Prostate gland (tissue), 2 donors: ENCODE measurements at places on chromosomes 13 and 19.
A peak's percentile ranks its signal among the peaks of the same experiment; 100 is the strongest.

DNA sequence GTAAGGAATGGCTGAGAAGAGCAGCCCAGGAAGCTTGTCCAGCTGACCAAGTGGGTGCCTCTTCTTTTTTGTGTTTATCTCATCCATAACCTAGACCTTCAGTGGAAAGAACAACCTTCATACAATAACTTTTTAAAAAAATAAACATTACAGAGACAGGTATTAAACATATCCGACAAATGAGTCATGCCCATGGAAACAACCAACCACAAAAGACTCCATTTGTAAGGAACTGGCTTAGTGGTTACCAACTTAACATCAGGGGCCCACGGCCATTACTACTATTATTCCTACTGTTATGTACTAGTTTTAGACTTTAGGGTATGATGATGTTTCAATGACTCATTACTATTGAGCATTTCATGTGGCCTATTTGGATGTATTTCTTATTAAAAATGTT, 191.7 kb upstream of the SERP2 start:
- DNase-seq, result no peak

DNA sequence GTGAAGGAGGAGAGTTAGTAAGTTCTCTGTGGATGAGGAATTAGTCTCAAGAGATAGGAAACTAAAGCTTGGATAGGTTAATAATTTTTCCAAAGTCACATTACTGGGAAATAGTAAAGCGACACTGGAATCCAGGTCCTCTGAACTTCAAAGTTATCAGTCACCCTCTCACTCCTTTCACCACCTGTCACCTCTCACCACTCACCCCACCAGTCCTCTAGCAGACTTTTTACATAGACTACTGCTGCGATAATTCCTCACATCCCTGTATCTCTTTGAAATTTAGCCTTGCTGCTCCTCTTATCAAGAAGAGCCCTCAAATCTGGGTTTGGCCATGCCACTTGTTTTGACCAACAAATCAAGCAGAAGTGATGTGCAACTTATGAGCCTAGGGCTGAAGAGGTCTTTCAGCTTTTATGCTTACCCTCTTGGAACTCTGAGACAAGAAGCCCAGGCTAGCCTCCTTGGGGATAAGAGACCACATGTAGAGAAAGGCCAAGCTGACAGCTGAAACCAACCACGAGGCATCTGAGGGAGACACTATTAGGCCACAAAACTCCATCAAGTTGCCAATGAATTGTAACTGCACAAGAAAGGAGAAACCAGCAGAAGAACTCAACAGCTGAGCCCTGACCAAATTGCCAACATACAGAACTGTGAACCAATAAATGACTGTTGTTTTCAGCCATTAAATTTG, 41.2 kb downstream of the STARD13 start:
- no peak for DNase-seq

DNA sequence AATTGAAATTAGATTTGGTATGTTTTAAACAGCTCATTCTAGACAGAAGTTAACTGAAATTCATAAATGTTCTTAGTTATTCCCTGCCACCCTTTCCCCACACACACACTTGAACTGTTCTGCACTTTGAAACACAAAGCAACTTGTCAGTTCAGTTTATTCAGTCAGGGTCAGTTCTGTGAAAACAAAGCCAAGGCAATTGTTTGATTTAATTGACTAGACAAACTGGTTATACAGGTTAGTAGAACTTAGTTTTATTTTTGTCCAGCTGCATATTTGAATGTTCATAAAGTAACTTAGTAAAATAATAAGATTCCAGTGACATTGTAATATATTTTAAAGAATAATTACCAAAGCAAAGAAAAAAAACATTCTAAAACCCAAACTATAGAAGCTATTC, 98.3 kb upstream of the KLF5 start:
- DNase-seq, result peak; percentile 35

- DNase-seq, result no peak
Measured at GRCh38 chr19:18543814-18544475, 572 bp upstream of the FKBP8 start.

GRCh38 chr19:6521718-6522646, 8.8 kb upstream of the TNFSF9 start:
- DNase-seq, result no peak

DNA sequence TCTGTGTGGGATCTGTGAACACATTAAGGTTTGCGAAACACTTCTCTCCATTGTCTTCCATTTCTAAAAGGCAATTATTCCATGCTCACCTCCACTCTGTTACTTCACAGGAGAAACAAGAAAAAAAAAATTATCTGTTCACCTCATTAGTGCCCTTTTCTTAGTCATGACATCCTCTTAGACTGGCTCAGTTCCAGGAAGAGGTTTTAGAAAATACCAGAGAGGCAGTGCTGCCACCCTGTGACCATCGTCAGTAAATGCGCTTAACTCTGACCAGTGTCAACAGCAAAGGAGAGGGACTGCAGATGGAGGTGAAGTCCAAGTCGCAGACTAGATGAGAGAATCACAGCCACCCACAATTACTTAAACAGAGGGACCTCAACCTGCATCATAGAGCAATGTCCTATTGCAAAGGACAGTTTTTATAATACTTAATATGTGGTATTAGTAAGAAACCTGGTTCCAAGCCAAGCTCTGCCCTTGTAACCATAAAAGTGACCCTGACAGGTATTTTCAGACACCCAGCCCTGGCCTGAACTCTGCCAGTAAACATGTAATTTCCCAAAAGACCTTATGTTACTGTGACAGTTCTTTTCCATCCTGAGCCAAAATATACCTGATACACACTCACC, 19.4 kb downstream of the CEACAM21 start:
- peak; percentile 34 for DNase-seq

DNA sequence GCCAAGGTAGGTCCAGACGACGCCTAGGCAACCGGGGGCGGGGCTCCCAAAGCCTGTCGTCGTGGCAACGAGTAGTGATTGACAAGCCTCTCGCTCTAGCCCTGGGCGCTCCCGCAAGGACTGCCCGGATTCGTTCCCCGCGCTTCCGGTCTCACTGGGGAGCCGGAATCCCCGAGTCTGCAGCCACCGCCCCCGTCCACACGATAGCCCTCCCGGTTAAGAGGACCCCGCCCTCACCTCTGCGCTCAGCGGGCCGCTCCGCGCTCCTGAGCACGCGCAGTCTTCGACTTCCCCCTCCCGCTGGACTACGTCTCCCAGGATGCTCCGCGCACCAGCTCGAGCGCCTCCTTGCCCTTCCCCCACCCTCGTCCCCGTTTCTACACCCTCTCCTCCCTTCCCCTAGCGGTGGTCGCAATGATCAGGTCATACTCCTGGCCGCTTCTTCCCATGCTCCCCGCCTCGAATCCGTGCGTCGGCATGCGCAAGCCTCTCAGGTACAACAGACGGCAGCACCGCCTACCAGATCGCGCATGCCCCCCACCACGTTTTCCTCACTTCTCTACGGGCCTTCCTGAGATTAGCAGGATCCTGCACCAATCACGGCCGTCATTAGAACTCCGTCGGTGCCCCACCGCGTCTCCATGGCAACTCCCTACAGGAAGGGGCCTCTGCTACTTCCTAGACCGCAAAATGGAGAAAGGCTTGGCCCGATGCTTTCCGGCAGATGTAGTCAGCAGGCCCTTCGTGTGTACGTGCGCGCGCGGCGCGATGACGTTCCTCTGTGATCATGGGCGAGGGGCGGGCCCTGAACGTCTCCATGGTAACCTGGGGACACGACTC, at the start of gene MZF1:
TSS of gene MZF1 (minus strand) at position 518 of the 840 bp plus-strand sequence. CDS start 1,946 bp downstream, outside the sequence.
- peak; percentile 100 for DNase-seq

DNA sequence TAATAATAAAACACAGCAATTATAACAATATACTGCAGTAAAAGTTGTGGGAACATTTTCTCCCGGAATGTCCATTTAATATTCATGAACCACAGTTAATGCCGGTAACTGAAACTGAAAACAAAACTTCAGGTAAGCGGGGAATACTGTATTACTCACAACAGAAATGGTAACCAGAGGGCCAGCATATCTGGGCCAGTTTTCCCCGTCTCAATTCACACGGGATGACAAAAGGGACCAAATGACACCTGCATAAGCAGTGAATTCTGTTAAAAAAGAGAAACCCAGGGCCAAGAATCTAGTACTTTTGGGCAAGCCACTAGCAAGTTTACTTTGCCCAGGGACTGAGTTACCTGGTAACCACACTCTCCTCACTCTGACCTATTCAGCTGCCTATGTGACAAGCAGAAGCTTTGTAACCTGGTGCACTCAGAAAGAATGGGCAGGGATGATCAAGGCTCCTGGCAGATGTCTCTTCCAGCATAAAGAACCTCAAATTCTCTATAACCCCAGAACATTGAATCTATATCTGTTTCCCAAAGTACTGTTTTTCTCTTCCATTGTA, 1171.2 kb downstream of the DIAPH3 start:
- no peak for DNase-seq

DNA sequence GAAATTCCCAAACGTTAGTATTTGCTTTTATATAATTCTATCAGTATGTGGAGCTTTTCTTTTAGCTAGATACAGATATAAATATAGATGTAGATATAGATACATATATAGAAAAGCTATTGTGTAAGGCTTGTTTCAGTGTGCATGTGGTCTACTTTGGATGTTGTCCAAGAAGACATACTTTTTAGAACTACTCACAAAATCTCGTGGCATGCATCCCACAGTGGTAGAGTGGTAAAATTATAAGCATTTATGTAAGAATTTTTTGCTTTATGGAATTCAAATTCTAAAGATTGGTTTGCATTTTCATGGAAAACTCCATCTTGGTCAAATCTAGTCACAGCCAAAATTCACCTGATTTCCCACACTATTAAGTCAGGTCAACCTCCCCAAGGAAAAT, 880.4 kb downstream of the EFNB2 start:
- no peak for DNase-seq

DNA sequence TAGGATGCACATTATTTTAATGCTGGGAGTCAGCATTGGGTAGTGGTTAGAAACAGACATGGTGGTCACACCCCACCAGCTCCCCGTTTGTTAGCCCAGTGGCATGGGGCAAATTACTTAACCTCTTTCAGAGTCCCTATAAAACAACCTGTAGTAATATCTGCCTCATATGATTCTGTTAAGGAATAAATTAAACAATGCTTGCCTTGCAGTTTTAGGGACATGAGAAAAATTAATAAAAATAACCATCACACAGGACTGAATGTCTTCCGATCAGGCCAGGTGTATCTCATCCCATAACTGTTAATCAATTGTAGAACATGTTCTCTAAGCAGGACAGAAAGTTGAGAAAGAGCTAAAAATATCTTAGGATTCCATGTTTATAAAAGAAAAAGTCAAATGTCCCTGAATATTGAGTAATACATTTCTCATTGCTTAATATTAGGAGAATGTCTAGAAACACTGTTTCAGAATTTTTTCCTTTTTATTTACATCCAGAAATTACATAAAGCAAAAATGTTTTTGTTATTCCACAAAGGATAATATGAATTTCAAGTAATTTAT, 196.5 kb downstream of the GPC6 start:
- DNase-seq, result no peak

DNA sequence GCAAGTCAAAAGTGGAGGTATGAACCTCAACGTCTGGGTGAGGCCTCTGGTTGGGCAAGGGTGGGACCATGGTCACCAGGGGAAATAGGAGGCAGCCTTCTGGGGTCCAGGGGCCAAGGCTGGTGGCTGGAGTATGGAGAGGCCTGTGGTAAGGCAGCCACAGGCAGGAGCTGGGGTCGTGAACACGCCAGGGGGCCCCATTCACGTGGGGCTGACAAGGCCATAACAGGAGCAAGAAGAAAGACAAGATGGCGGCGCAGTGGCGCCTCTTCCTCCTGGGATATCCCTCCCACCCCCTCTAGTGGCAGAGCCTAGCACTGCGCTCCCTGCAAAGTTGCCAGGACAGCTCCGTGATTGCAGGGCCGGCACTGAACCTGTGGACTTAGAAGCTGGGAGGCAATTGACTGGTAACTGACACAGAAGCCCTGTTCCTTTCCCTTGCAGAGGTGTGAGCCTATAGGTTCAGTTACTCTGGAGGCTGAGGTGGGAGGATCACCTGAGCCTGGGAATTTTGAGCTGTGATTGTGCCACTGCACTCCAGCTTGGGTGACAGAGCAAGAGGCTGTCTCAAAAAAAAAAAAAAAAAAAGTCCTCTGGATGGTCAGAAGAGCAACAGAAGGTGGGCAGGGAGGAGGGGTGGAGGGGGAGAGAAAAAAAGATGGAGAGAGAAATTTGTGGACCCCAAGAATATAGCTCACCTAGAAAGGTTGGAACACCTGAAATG, 19.7 kb upstream of the EDDM13 start:
- peak; percentile 31 for DNase-seq

DNA sequence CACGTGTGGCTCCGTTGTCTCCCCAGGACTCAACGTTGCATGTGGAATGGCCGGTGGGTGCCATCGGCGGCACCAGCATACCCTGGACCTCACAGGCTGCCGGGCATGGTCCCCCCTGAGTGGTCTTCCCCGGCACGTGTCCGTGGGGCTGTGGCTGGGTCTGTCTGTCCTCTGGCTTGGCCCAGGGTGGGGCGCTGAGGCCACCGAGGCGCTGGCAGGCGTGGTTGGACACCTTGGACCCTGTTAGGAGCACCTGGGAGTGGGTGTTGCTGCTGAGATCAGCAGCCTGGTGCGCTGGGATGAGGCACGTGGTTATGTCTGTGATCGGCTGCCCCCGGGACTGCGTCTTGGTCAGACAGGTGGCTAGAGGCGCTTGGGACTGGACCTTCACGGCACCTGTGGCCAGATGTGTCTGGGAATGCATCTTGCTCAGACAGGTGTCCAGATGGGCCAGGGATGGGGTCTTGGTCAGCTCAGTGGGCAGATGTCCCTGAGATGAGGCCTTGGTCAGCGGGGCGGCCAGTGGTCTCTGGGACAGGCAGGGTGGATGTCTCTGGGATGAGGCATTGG, 9.2 kb downstream of the IQCN start:
- DNase-seq, result no peak

GRCh38 chr19:12774588-12775555, at the start of gene HOOK2:
Gene HOOK2, minus strand, starts transcription at chr19:12775552. Its CDS starts 103 bp downstream, at chr19:12775449.
- peak; percentile 94 for DNase-seq

DNA sequence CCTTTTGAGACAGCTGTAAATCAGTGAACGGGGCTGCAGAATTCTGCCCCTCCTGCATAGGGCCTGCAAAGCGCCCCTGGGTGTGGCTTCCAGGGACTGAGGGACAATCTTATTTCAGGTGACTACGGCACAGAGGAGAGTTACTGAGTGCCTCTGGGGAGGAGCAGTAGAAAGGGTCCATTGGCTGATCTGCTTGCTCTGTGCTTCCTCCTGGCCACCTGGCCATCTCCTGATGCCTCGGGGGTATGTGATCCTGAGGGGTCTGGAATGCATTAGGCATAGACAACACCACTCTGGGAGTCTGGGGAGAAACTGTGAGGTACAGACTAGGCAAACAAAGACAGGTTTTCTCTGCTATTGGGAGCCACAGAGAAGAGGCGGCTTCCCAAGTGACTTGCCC, 2.8 kb downstream of the KCTD15 start:
- no peak for DNase-seq

DNA sequence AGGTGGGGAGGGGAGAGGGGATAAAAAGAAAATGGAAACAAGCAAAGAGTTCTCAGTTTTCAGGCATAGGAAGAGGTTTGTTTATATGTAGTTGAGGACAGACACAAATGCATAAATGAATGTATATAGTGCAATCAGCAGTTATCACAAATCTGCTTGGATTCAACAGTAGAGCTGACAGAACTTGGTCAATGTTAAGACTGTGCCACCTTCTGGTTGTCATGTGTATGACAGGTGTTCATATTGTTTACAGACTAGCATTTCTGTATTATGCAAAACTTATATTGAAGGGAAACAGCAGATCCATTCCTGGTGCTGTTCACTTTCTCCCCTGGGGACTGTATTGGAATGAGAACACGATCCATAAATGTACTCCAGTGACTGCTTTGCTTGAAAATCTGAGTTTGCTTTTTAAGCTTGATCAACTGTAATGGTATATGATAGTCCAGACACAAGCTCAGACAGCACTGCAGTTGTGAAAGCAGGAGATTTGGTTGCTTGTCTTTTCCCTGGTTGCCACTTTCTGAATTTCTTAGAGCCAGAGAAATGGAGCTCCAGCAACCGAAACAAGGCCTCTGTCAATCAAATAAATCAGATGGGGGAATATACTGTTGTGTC, 319.5 kb upstream of the OBI1 start:
- DNase-seq, result peak; percentile 35
